ENCODE measurements at places on chromosomes 13 and 19. TPM values are rescaled to one million over a fixed set of nuclear protein-coding genes. Genes with fewer than 3 reads are reported as not detected.

Gene EPS8L1
- total RNA-seq, result 0.34 TPM

Gene CBY2
- total RNA-seq, result not detected

Gene KLK14
- total RNA-seq, result not detected

Gene PLIN3
- total RNA-seq, result 126 TPM

Gene IGFL2
- not detected for total RNA-seq

Gene GPR12
- not detected for total RNA-seq

Gene BRME1
- total RNA-seq, result 0.20 TPM

Gene SLC10A2
- total RNA-seq, result not detected

Gene ATP8A2
- not detected for total RNA-seq

Gene PDE4C
- total RNA-seq, result not detected

Gene FSD1
- total RNA-seq, result 0.69 TPM

Gene PEAK3
- not detected for total RNA-seq

Gene CDX2
- total RNA-seq, result not detected

Gene PROZ
- total RNA-seq, result not detected

Gene SERTM1
- total RNA-seq, result not detected

Gene KIR3DL1
- total RNA-seq, result not detected

Gene ARHGEF18
- total RNA-seq, result 23.0 TPM

Gene HTR2A
- total RNA-seq, result 0.44 TPM

Gene ZNF610
- 4.1 TPM for total RNA-seq

Gene BEST2
- total RNA-seq, result not detected

Gene ADAMTSL5
- 4.7 TPM for total RNA-seq

Gene ATP8B3
- total RNA-seq, result 3.3 TPM

Gene RFPL4AL1
- total RNA-seq, result not detected

Gene DENND1C
- total RNA-seq, result not detected

Gene ONECUT3
- total RNA-seq, result not detected

Gene ZNF628
- total RNA-seq, result 5.8 TPM

Gene FGF21
- not detected for total RNA-seq

Gene IGFL3
- not detected for total RNA-seq

Gene SHISA2
- total RNA-seq, result not detected

Gene OR4F17
- total RNA-seq, result not detected

Gene LILRA2
- total RNA-seq, result not detected

Gene COX7A1
- total RNA-seq, result 10.2 TPM

Gene ZNF132
- total RNA-seq, result 7.1 TPM

Gene NAPA
- total RNA-seq, result 83.4 TPM

Gene CADM4
- 1.2 TPM for total RNA-seq

Gene URI1
- 44.4 TPM for total RNA-seq

Gene CCL25
- not detected for total RNA-seq

Gene ZNF66
- 0.12 TPM for total RNA-seq

Gene RNF225
- total RNA-seq, result not detected

Gene KASH5
- not detected for total RNA-seq

Gene TRAPPC2B
- 20.4 TPM for total RNA-seq

Gene C3
- total RNA-seq, result 1,917 TPM

Gene ENOX1
- total RNA-seq, result 6.3 TPM

Gene ELAVL3
- not detected for total RNA-seq

Gene DMKN
- total RNA-seq, result 10.6 TPM

Gene ANGPTL8
- not detected for total RNA-seq

Gene TEKTIP1
- total RNA-seq, result not detected

Gene CD22
- 2.2 TPM for total RNA-seq
